Stimulated activated CD4-positive, alpha-beta T cell treated with anti-CD3 and anti-CD28 coated beads, Interleukin-12 subunit alpha, Interleukin-12 subunit beta, amount 100 ng/mL, for 4 hours (primary cell): ENCODE measurements at places on chromosomes 6 and 20.

DNA sequence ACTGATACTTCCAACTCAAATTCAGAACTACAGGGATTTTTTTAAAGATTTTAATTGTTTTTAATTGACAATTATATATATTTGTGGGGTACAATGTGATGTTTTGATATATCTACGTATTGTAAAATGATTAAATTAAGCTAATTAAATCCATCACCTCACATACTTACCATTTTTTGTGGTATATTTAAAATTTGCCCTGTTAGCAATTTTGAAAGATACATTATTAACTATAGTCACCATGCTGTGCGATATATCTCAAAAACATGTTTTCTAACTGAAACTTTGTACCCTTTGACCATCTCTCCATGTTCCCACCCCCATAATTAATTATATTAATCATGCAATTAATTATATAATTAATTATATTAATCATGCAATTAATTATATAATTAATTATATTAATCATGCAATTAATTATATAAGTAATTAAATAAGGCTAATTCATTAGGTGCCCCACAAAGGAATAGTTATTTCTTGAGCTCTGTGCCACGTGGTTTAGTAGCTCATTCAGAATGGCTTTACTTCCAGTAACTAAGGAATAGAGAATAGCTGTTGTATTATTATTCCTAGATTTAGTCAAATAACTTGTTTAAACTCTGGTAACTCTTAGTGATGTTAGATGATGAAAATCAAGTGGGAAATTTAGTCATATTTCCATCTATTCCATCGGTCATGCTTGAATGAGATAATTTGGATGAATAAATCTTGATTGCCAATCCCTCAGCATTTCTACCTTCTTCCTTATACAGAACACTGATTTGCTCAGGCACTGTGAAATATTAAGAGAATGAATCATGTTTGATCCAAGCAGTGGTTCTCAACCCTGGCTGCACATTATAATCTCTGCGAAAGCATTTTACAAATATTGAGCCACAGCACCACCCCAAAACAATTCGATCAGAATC lies 25.1 kb downstream of the LOC128125822 start:
- no peak for DNase-seq

DNA sequence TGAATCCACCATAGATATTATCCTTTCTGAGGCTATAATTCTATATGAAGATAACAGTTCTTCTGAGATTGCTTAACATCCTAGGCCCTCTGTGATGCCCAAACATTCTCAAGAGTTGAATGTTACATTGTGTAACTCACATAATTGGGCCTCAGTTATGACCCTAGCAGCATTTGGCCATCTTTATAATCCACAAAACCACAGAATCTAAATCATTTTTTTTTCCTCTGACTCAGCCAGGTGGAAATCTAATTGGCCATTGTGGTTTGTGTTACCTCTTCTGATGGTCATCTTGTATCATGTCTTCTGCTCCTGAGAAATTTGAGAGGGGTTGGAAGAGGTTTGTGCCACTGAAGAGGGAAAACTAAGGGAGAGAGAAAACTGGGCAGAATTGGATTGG lies 99.5 kb downstream of the LINC00237 start:
- no peak for DNase-seq

- no peak for DNase-seq
Observed at GRCh38 chr6:12235341-12235740, 54.8 kb upstream of the EDN1 start.

DNA sequence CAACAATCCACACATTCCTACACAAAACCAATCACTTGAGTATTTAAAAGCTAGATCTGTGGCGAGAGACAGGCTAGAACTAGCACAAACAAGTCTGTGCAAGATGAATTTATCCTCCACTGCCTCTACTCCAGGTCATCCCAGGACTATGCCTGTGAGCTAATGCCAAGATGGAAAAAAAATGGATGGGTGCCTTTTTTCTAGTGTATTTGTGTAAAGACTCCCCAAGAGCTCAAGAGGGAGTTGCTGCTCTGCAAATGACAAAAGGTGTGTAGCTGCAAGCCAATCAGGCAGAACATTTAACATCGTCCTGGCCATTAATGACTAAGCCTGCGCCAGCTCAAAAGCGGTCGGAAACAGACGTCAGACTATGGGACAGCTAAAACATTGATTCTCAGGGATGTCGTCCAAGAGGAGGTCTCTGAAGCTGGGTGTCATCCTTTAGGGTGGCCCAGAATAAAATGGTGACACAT lies 21.9 kb downstream of the ATXN1 start:
- DNase-seq: no peak

DNA sequence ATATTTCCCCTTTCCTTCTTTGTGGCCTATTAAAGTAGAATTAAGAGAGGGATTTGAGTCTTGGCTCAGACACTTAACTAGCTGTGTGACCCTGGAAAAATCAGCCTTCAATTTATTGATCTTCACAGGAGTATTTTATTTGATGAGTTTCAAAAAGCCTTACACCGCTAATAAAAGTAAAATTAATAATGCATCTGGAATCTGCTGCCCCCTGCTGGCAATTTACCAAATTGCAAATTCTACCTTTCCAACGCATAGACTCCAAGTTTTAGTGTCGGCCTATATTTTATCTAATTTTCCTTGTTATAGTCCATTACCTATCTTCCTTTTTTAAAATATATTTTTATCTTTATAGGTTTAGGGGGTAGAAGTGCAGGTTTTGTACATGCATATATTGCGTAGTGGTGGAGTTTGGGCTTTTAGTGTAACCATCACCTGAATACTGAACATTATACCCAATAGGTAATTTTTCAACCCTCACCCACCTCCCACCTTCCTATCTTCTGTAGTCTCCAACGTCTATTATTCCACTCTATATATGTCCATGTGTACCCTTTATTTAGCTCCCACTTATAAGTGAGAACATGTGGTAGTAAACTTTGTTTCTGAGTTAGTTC lies 46.3 kb downstream of the GOPC start:
- DNase-seq: peak; percentile 49

GRCh38 chr20:17835240-17835933 lies 133.2 kb downstream of the SNX5 start:
- no peak for DNase-seq

DNA sequence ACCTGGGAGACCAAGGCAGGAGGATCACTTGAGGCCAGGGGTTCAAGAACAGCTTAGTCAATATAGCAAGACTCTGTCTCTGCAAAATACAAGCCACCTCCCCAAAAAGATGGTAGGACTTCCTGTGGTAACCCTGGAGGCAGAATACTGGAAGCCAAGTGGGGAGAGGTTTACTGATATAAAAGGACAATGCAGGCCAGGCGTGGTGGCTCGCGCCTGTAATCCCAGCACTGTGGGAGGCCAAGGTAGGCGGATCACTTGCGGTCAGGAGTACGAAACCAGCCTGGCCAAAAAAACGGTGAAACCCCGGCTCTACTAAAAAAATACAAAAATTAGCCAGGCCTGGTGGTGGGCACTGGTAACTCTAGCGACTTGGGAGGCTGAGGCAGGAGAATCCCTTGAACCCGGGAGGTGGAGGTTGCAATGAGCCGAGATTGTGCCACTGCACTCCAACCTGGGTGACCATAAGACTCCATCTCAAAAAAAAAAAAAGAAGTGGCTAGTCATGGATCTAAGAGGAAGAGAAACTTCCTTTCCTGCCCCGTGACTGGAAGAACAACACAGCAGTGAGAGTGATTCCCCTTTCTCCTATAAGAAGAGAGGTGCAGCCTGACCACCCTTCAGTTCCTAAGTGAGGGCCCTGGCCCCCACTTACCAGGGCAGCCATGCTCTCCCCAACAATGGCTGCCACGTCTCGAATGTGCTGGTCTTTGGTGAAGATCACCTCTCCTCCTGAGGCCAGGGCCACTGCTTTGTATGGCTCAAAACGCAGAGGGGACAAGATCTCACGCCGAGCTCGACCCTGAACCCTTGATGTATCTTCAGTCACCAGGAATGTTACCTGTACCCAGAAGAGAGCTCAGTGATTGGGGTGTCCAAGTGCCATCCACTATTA lies 6.2 kb downstream of the SAPCD1 start:
- DNase-seq: no peak

DNA sequence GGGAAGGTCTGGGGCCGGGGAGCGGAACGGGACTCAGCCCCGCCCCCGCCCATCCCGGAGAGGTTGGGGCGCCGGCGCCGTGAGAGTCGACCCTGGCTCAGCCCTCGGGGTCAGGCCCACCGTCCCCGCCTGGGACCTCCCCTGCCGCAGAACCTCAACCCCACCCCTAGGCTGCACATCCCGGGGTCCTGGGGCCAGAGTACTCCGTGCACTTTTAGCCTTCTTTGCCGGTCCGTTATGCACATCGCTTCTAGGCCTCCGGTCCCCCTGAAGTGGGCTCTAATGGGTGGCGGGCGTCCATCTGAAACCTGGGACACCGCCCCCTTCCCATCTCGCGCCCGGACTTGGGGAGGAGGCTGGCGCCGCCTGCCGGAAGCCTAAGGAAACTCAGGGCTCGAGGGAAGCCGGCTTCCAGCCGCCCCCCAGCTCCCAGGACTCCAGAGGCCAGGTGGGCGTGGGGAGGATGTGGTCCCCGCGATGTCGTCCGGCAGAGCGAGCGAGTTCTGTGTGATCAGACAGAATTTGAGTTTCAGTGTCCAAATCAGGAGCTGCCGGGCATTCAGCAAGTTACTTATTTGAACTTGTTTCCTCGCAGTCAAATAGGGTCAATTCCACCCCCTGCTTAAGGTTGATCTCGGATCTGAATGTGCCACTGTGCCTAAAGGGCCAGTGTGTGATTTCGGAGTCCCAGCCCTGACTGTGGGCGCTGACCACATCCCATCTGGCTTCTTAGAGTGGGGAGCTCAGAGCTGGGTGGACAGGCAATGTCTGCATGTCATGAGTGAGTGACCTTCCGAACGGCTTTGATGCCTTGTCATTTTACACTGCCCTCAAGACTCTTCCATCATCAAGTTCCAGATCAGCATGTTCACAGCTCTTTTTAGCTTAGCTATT lies 47.6 kb downstream of the CPXM1 start:
- peak; percentile 27 for DNase-seq

DNA sequence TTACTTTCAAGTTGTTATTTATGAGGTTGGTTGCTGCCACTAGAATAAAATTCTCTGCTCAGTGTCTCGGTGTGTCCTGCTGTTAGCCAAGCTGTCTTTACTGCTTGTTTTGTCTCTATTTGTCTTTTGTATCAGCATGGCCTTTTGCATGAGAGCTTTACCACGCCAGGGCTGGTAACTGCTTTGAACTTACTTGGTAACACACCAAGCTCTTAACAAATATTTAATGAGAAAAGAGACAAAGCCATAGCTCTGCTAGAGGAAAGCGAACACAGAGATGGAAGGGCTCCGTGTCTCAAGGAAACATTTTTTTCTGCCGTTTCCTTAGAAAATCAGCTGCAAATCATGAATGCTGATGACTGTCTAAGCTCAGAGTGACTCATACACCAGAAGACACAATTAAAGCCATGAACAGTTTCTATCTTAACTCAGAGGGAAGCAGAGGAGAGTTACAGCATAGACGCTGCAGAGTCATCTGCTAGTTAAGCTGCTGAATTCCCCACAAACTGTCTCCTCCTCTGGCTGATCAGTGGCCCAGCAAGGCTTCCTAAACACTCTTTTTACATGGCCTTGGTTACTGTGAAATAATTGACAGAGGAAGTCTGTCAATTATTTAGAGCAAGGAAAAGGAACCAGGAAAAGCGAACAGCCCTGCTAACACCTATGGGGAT lies 44.8 kb downstream of the AGPAT4 start:
- DNase-seq: no peak

GRCh38 chr6:78347191-78347916 lies 520.0 kb upstream of the IRAK1BP1 start:
- DNase-seq: no peak

- no peak for DNase-seq
Observed at GRCh38 chr6:75436869-75437268, 56.7 kb downstream of the FILIP1 start.

DNA sequence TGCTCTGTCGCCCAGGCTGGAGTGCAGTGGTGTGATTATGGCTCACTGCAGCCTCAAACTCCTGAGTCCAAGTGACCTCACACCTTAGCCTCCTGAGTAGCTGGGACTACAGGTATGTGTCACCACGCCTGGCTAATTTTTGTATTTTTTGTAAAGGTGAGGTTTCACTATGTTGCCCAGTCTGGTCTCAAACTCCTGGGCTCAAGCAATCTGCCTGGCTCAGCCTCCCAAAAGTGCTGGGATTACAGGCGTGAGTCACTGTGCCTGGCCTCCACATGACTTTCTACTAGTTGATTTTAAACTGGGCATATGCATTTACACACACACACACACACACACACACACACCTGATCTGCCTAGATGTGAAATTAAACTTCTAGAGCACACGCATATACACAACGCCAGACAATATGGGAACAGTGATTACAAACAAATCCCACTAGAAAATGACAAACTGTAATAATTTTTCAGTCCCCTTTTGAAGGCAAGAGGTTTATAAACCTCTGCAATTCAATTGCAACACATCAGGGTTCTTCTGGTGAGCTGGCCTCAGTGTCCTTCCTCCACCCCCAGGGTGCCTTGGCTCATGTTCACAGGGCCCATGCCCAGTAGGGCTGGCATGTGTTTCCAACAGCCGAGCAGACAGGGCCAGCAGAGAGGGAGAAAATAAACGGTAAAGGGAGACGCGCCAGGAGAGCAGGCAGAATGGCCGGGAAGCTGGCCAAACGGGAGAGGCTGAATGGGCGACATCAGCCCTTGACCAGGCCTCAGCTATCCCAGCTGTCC lies 31.2 kb downstream of the PARD6B start:
- no peak for DNase-seq

DNA sequence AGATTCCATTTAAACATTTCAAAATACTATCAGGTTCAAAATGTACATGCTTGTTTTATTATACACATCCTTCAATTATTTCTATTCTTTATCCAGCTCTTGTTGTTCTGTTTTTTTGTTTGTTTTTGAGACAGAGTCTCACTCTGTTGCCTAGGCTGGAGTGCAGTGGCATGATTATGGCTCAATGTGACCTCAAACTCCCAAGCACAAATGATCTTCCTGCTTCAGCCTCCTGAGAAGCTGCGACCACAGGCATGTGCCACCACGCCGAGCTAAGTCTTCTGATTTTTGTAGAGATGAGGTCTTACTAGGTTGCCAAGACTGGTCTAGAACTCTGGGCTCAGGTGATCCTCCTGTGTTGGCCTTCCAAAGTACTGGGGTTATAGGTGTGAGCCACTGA lies 44.1 kb upstream of the SMIM29 start:
- DNase-seq: no peak

- no peak for DNase-seq
Observed at GRCh38 chr6:169452869-169453620, 199.4 kb upstream of the THBS2 start.
